ENCODE measurements at places on chromosomes 16 and 17. TPM values are rescaled to one million over a fixed set of nuclear protein-coding genes. Genes with fewer than 3 reads are reported as not detected.

LRRC37A gene
- 3.8 TPM for total RNA-seq

ULK2 gene
- total RNA-seq: 1.0 TPM

TNFRSF13B gene
- total RNA-seq: not detected

DNA sequence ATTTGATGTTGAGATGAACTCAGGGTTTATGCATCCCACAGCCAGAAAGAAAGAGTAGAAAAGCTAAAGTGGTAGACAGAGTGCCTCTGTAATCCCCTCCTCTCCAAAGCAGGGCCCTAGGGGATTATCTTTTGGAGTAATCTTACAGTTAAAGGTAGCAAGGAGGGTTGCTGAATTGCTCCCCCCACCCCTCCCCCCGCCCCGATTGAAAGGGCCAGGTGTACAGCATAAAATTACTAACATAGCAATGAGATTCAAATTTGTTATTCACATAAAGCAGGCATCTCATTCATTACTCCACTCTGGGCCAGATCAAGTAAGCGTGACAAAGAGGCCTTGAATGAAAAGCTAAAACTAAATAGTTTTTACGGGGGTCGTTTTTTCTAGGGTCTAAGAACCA, 72.7 kb downstream of the STH start:
- peak; percentile 91 for DNase-seq

- DNase-seq: peak; percentile 8
These were observed 2.4 kb downstream of the SKAP1 start for GRCh38 chr17:48427598-48427997.

GRCh38 chr17:17034496-17035075, 7.7 kb upstream of the MPRIP start:
- no peak for DNase-seq

TEKT5 gene
- total RNA-seq: not detected

DNA sequence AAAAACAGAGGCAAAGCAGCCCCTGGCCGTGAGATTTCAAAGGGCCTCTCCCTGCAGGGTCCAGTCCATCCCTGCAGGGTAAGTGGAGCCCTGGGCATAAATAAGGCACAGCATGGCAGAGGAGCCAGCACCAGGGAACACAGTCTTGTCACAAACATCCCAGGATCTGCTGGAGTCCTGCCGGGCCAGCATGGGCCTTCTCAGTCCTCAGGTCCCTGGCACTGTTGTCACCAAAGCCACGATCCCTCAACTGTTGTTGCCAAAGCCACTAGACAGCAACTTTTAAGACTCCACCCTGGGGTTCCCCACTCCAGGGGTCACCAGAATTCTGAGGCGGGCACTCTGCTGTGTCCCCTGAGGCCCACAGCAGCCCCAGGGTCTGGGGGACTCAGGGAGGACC, 47.8 kb upstream of the BAHCC1 start:
- DNase-seq: no peak

TBX4 gene
- 0.42 TPM for total RNA-seq

DNA sequence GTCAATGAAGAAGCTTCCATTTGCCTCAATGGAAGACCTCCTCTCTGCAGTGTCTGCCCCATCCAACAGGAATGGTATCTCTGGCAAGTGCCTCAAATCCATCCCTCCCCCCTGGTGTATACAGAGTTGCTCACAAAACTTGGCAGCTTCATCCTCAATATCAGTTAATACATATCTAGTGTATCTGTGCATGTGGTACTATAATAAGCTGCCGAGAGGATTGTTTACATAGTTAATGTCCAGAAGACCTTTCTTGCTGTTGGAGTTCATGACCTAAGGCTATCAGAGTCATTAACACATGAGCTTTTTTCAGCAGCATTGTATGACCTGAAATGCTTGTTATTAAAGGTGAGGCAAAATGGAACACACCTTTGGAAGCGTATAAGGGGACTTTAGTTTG, 14.0 kb upstream of the RASL10B start:
- no peak for DNase-seq

GRCh38 chr16:86087011-86087895, 188.3 kb downstream of the IRF8 start:
- no peak for DNase-seq

DNA sequence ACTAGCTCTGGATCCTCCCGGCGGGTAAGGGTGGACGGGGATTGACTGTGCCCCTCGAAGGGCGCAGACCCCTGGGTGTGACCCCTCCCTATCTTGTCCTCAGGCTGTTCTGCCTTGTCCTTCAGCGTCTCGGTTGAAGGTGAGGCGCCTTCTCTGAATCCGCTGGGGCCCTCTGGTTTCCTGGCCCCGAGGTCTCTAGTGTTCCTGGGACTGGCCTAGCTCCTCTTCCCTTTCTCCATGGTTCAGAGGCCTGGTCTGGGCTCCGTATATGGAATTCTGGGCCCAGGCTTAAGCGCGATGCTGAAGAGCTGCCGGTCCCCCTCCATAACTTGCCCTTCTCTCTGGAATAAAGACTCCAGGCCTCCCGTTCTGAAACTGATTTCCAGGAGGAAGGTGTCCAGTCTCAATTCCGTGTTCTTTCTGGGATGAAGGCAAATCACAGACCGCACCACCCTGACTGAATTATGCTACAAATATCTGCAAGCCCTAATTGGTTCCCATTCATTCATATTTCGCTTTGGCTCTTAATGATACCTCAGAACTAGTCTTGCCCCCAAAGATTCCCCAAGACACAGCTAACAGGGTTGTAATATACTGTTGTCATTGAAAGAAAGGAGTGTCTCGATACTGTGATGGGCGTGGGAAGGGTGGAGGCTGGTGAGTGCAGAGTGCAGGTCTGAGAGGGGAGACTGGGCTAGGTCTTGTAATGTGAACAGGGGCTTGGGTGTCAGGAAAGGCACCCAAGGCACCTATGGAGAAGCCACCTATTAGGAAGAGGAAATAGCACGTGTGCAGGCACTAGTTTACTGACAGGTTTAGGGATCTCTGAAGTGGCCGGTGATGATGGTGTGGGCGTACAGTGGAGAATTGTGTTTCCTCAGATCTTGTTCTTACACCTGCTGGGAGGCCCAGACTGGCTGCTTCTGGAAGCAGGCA, 851 bp downstream of the EDC4 start:
- DNase-seq: no peak

OR1F1 gene
- not detected for total RNA-seq

- DNase-seq: peak; percentile 70
These were observed 75.1 kb downstream of the METRNL start for GRCh38 chr17:83154311-83155127.

GRCh38 chr17:75895370-75896155, 1.2 kb downstream of the TRIM65 start:
- peak; percentile 27 for DNase-seq

DNA sequence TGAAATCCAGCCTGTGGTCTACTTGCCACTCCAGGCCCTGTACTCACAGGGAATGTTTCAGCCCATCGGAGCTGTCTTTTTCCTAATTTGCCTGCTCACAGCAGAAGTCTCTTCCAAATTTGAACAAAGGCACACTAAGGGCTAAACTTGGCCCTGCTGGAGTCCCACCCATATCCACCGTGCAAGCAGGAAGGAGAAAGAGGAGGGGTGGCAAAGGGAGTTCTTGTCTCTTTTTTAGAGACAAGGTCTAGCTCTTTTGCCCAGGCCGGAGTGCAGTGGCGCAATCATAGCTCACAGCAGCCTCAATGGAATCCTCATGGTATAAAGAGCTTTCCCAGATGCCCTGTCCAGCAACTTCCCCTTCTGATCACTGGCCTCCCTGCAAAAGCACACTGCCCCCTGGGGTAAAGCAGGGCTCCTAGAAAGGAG, 2.7 kb upstream of the PRM1 start:
- DNase-seq: no peak

DNA sequence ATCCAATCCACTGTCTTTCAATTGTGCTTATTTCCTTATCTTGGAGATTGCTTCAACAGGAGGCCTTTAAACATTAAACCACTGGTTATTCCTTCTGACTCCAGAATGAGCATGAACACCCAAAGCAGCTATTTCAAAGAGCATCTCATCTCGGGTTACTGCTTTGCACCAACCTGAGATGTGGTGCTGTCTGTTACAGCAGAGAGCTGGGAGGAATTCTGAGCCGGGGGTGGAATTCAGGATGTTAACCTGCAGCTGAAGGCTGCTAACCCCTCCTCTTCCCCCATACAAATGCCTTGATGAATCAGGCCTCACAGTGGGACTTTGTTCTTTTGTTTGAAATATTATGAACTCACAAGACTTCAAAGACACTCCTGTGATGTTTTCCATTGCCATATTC, 113.1 kb downstream of the SHISA9 start:
- DNase-seq: no peak

MILR1 gene
- total RNA-seq: 2.1 TPM

DNA sequence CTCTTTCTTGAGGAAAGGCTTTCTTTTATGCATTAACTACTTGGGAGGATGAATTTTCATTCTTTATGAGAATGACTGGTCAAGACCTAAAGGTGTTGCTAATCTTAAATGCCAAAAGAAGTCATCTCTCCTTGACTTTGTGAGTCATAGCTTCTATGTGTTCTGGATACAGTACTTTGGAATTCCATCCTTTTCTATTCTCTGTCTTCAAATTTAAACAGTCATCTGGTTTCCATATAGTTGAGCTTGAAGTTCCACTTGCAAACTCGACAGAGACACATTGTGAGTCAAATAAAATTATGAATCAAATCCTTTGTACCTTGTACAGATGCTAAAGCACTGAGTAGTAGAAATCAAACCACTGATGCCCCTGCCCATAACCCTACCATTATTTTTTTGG, 271.9 kb upstream of the PMFBP1 start:
- no peak for DNase-seq

AFMID gene
- 110 TPM for total RNA-seq

DNA sequence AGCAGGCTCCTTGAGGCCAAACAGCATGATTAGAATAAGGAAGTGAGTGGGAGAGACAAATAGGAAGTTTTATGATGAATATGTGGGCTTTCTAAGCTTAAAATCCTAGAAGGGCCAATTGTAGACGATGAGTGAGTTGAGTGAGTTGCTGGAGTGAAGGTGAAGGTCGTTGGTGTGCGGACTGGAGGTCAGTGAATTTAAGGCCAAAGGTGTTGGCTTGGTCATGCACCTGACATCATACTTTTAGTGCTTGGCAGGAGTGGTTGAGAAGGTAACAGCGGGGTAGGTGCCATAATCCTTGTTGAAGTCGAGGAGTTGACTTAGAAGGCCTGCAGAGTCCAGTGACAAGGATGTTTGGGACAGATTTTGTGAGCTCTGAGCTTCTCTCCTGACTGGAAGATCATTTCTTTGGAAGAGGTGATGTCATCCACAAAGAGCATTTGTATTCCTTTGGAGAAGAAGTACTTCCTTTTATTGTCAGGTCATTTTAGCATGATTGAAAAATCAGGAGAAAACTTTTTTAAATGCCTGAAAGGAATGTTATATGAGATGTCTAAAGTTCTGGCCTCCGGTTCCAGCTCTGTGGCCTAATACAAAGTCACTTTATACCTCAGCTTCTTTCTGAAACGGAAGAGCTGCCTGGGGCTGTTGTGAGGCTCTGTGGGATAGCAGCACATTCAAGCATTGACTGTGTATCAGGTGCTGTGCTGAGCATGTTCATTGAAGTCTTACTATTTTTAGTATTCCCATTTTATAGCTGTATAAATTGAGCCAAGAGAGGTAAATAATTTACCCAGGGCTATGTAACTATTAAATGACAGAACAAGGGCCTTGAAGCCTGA, 53.6 kb upstream of the TBX2 start:
- DNase-seq: no peak

SPAG7 gene
- total RNA-seq: 36.8 TPM

CX3CL1 gene
- total RNA-seq: 0.69 TPM

GRCh38 chr17:17849147-17849820, 12.5 kb upstream of the SREBF1 start:
- DNase-seq: peak; percentile 95

DNA sequence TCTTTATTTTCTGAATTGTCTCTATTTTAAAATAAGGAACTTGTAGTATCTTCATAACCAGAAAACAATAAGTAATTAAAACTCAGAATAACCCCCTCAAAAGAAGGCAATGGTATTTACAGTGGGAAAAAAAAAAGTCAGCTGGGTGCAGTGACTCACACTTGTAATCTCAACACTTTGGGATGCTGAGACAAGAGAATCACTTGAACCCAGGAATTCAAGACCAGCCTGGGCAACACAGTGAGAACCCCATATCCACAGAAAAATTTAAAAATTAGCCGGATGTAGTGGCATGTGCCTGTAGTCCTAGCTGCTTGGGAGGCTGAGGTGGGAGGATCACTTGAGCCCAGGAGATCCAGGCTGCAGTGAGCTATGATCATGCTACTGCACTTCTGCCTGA, 33.5 kb downstream of the ADAM11 start:
- DNase-seq: no peak

DNA sequence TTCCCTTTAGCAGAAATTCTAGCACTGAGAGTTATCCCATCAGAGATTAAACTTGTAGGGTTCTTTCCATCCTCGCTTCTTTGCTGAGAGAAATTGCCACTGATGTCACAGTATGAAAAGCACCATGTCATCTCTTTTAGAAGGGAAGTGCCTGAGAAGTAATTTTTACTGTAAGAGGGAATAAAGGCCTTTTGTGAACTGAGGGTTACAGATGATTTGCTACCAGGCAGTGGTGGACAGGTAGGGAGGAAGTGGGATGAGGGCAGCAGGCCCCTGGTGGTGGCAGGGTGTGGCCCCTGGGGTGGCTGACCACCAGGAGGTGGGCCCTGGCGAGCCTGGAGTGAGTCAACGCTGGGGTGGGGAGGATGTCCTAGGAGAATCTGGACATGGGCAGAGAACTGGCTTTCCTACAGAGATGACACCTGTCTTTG, 6.4 kb upstream of the MILR1 start:
- DNase-seq: no peak

DNA sequence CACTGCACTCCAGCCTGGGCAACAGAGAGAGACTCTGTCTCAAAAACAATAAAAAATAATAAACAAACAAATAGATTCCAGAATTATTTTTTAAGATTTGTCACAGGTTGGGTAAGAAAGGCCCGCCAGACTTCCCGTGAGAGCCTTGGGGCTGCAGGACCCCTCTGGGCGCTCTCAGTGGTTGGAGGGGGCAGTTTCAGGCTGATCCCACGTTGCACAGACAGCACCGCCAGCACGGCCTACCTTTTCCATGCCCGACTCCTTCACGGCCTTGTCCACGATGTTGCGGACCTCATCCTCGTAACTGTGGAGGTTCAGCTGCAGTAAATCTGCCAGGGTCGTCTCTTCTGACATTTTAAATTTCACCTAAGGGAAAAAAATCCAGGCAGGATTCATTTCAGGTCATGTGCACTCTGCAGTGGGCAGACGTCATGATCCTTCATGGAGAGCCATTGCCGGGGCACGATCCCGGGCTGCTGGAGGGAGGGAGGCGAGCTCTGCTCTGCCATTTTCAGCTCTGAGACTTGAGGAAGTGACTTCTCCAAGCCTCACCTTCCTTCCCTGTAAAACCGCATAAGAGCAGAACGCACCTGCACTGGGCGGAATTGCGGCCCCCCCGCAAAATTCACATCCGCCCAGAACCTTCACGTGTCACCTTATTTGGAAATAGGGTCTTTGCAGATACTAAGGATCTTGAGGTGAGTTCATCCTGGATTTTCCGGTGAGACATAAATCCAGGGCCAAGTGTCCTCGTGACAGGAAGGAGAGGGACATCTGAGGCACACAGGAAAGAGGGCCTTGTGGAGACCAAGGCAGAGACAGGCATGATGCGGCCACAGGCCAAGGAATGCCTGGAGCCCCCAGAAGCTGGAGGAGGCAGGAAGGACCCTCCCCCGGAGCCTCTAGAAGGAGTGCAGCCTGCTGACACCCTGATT, 66.8 kb downstream of the DNAH17 start:
- DNase-seq: no peak
